ENCODE measurements at places on chromosomes 3 and 15.

DNA sequence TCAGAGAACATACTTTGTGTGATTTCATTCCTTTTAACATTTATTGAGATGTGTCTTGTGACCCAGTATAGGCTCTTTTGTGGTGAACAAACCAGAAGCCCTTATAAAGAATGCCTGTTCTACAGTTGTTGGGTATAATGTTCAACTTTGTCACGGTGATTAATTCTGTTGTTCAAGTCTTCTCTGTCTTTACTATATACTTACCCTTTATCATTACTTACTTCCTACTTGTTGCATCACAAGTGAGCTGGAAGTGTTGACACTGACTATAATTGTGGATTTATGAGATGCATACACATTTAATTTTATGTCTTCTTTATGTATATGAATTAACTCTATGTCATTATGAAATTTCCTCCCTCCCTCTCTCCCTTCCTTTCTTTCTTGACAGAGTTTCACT, 59.7 kb upstream of the TBL1XR1 start:
- DNase-seq: no peak

DNA sequence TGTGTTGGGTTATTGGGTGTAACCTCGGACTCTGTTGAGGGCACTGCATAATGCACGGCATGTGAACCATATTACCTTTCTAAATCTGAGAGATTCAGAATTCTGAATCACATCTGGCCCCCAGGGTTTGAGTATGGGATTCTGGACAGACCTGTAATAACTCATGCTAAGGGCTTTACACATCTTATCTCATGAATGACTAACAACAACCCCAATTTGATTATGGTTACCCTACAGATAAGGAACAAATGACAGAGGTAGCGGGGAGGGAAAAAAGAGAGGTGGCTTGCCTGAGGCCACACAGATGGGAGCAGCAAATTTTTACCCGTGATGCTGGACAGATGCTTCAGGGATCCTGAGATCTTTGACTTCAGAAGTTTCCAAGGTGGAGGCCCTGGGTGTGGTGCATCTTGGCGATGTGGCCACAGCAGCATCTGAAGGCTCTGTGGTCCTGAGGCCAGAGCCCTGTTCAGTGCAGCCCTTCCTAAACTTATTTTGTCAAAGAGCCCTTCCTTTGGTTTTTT, 43.8 kb downstream of the POMGNT2 start:
- DNase-seq: no peak

GRCh38 chr15:39272901-39273300, 308.0 kb upstream of the THBS1 start:
- no peak for DNase-seq

DNA sequence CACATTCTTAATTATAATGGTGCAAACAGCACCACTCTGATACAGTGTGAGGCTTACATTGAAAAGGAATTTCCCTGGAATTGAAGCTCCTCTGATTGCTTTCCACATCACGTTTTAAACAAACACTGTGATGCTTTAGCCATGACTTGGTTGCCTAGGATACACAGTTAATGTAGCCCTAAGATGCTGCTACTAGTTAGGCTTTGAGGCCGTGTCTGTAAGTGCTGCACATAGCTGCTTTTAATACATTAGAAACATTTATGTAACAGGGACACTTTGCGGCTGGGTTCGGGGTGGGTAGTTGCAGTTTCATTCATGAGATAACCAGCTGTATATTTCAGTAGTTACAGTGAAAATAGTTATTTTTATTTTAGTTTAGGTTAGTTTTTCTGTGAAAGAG, 334.7 kb downstream of the NLGN1 start:
- DNase-seq: no peak

- no peak for DNase-seq
These were observed 45.4 kb downstream of the MAGI1 start for GRCh38 chr3:65993134-65993900.

DNA sequence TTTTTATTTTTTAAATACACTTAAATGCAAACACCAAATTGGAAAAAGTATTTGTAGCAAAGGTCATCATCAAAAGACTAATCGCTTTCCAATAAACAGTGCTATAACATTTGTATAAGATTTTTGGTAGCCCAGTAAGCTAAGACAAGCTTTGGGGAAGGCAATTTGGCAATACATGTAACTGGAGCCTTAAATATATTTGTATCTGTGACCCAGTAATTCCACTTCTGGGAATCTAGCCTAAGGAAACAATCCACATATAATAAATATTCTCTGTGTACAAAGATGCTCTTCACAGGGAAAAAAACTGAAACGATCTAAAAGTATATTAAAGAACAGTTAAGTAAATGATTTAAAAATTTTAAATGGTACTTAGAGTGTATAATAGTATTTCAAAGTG, 65.5 kb upstream of the TJP1 start:
- no peak for DNase-seq

DNA sequence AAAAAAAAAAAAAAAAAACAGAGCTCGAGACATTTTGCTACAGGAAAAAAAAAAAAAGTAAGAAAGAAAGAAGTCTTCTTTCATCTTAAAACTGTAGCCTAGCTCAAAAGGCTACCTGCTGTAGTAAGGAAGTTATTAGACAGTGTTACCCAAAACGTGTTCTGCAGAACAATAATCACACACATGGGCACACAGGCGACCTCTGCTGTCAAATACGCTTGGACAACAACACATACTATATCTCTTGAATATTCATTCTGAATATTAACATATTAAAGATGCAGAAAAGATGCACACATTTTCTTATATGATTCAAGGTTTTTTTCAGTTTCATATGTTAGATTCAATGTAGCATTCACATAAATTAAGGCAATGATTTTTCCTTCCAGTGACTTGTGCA, 215.8 kb downstream of the ROBO1 start:
- DNase-seq: no peak
